ENCODE measurements at places on chromosomes 13 and 19.

- no peak for DNase-seq
These were observed 90.3 kb upstream of the SOX1 start for GRCh38 chr13:111976474-111977178.

GRCh38 chr13:24512197-24512907 is at the start of gene PARP4:
Gene PARP4, minus strand, starts transcription at chr13:24512778. Its CDS starts 9,002 bp downstream, at chr13:24503776.
- peak; percentile 73 for DNase-seq

GRCh38 chr13:88806438-88806837 is 1135.3 kb downstream of the SLITRK5 start:
- no peak for DNase-seq

DNA sequence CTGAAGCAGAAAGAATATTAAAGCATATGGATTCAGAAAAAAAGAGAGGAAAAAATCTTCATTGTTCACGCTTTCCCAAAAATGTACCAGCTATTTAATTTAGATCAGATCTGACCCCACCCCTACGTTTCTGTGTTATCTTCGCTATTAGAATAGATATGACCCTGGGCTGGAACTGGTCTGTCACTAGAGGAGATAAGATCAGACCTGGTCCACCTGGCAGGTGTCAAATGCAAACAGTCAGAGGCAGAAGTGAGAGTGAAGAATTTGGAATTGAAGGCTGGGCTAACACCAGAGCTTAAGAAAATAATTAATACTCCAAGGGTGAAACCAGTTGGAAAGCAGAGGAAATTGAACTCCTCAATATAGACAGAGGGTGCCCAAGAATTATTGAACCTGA is 30.0 kb upstream of the MBNL2 start:
- no peak for DNase-seq

GRCh38 chr19:51163257-51163656 is 21.2 kb downstream of the SIGLEC7 start:
- DNase-seq: no peak

- DNase-seq: peak; percentile 69
These were observed 14.8 kb downstream of the OPA3 start for GRCh38 chr19:45569619-45570421.

DNA sequence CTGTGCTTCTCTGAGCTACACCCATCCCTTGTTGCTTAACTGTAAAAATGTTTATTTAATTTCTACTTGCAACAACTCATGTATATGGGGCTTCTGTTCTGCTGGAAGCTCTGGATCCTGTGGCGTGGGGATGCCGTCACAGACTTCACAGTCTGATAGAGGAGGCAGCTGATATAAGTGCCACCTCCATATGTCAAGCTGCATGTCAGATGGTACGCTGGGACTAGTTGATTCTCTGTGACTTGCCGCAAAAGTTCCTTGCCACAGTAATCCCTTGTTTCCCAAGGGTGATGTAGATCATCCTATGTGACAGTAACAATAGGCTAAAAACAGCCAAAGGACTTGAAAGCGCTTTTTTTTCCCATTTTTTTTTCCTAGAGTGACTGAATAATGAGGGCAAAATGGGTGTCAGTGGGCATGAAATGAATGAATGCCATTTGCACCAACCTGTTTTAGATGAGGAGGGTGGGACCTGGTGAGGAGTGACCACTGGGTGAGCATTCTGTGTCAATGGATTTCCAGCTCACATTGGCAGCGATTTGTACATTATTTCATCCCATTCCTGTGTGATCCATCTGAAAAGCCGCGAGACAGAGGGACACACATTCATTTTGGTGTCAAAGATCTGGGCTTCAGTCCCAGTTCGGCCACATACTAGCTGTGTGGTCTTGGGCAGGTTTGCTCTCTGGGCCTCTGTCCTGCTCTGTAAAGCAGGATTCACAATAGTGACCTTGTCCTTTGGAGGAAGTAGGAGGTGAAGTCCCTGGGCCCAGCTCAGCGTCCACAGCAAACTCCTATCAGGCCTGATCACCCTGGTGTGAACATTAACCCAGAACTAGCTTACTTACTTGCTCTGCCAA is 88.9 kb upstream of the RNF113B start:
- no peak for DNase-seq

DNA sequence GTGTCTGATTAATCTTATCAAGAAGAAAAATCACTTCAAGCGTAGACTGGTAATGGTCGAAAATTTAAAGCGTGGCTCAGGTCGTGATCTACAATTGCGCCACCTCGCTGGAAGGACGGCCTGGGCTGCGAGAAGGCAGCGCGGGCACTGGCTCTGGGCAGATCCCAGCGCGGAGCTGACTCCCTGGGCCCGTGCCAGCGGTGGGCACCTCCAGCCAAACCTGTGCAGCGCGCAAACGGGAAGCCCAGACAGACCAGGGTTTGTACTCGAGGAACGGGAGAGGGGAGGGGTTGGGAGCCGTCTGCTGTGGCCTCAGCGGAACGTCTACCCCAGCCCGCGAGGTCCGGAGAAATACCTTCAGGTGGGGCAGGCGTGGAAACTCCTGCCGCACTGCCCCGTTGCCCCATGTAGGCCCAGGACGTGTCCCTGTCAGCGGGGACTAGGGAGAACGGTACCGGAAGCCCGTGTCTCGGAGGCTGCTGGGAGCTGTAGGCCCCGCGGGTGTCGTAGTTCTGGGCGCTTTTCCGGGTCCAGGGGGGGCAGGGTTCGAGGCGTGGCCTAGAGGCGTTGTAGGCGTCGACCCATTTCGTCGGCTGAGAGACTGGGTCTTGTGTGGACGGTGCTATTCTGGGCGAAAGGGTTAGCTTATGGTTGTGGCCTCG is 21.1 kb downstream of the ZNF274 start:
- DNase-seq: no peak

- no peak for DNase-seq
These were observed 2.9 kb downstream of the IGFL1 start for GRCh38 chr19:46232468-46232867.

- DNase-seq: no peak
These were observed 45.2 kb upstream of the HMGB1 start for GRCh38 chr13:30510811-30511371.

All from activated T-cell treated with anti-CD3 and anti-CD28 coated beads, Interleukin-2, amount 50 U/mL, for 1 hour (primary cell).